PC-3 (cell line): ENCODE measurements at places on chromosomes 1 and 21. TPM values are rescaled to one million over a fixed set of nuclear protein-coding genes. Genes with fewer than 3 reads are reported as not detected.

- H3K4me1 ChIP-seq: no peaks in the 10 kb centered on the region
- no peak for DNase-seq
- H3K27ac ChIP-seq: no peak overlapping the region
Observed at GRCh38 chr1:100462326-100463025, 75.5 kb upstream of the GPR88 start.

DNA sequence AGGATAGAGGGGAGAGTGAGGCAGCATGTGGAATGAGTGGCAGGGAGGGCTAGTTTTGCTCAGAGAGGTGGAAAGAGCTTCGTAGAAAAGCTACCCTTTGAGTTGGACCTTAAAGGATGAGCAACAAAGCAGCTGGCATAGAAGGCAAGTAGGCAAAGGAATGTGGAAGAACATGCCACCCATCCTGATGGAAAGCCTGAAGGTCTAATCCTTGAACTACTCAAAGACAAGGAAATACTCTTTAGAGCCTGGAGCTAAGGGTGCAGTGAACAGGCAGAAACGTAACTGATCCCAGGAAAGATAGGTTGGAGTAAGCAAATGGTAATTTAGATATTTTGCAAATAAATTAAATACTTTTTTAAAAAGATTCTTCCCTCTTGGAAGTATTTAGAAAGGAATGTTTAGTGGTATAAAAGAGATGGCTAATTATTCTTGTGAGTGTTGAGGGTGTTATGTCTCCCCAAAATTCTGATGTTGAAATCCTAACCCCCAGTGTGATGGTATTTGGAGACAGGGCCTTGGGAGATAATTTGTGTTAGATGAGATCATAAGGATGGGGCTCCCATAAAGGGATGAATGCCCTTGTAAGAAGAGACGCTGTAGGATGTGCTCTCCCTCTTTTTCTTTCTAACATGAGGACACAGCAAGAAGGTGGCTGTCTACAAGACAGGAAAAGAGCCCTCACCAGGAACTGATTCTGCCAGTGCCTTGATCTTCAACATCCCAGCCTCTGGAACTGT, 308.1 kb upstream of the RUNX1 start:
- no peak overlapping the region for H3K4me3 ChIP-seq
- DNase-seq: no peak
- H3K4me1 ChIP-seq: no peaks in the 10 kb centered on the region
- H3K36me3 ChIP-seq: no peaks in the 10 kb centered on the region
- H3K27me3 ChIP-seq: no peaks in the 10 kb centered on the region
- no peak overlapping the region for H3K27ac ChIP-seq

- no peak for DNase-seq
- no peaks in the 10 kb centered on the region for H3K27me3 ChIP-seq
- no peak overlapping the region for H3K27ac ChIP-seq
- H3K36me3 ChIP-seq: no peaks in the 10 kb centered on the region
Observed at GRCh38 chr1:184228558-184228957, 158.3 kb upstream of the C1orf21 start.

DNA sequence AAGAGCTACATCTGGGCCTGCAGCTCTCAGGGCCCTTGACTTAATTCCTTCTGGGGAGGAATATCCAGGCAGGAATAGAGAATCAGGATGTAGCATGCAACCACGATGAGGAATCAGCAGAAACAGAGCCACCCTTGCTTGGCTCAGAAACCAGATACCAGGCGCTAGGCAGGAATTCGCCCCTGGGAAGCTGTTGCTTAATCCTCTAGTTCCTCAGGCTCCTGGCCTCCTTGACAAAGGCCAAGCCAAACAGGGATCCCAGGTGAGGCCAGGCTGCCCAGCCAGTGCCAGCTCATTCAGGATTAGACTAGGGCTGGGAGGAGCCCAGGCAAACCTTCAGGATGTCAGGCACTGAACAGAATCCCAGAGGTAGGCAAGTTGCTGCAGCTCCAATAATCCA, 48.2 kb upstream of the IRF2BP2 start:
- H3K27ac ChIP-seq: peak overlapping the region; percentile 95
- H3K4me3 ChIP-seq: no peak overlapping the region
- peaks cover 54% of the 10 kb centered on the region for H3K4me1 ChIP-seq

DNA sequence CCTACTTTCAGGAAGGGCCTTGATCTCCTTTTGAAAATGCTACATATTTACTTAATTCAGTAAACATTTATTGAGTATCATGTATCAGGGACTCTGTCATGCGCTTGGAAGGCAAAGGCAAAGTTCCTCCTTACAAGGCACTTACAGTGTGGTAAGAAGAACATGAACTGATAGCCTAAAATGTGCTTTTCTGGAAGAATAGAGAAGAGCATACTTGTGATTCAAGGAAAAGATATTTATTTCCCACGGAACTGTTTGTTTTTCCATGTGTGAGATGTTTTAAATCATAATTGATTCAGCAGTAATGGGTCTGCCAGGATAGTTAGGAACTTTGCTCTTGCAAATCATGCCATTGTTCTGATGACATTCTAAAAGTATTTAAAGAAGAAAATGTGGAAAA, 110.1 kb upstream of the ZNHIT6 start:
- peak overlapping the region; percentile 6 for H3K4me3 ChIP-seq
- H3K36me3 ChIP-seq: no peaks in the 10 kb centered on the region
- no peaks in the 10 kb centered on the region for H3K27me3 ChIP-seq
- peak overlapping the region; percentile 78 for H3K27ac ChIP-seq
- DNase-seq: peak; percentile 89

- DNase-seq: no peak
- H3K36me3 ChIP-seq: no peaks in the 10 kb centered on the region
- no peaks in the 10 kb centered on the region for H3K4me1 ChIP-seq
Observed at GRCh38 chr1:96918406-96918805, 196.8 kb downstream of the PTBP2 start.

DNA sequence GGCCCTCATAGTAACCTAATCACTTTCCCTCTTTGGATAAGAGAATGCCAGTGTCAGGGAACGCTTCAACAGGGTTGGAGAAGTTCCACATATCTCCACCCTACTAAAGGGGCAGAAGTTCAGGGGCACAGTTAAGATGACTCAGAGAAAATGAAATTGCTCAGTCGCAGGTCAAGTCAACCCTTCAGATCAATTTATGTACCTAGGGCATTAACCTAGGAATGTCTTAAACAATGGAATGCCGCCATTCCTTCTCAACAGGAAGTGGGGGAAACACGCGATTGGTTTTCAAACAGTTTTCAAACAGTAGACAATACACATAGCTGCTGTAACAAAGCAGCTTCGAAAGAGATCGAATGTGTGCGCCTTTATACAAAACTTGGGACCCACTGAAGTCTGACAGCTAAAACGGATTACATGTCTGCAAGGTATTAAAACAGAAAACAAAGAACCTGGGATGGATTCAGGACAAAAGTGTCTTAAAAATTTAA, 897 bp downstream of the SLC25A24 start:
- DNase-seq: peak; percentile 70
- H3K27ac ChIP-seq: peak overlapping the region; percentile 55
- no peaks in the 10 kb centered on the region for H3K27me3 ChIP-seq
- peaks cover 31% of the 10 kb centered on the region for H3K36me3 ChIP-seq

DNA sequence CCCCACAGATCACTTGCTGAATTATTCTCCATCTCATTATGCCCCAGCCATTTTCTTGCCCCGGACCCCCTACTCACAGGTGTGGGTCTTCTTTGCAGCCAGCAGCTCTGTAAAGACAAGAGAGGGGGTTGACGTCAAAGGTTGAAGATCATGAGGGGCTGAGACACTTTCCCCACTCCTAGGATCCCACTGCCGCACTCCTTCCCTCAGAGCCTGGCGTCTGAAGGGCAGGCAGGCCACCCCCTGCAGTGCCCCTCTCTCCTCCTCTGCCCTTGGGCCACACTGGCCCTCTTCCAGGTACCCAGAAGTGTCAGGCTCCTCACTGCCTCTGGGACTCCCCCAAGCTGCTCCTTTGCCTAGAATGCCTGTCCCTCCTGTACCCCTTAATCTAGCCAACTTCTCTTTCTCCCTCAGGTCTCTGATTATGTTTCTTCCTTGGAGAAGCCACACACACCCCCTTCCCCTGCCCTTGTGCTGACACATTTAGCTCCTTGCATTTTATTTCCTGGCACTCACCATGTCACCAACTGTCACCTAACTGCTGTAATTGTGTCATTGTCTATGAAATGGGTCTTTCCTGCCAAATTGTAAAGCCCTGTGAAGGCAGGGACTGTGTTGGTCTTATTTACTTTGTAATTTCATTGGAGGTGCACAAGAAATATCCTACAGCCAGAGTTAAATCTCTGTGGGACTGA, 2.1 kb downstream of the RORC start:
- no peak overlapping the region for H3K27ac ChIP-seq
- no peak overlapping the region; the same call in 1 of the 2 replicates for H3K4me3 ChIP-seq
- peaks cover 8% of the 10 kb centered on the region; the same call in 1 of the 2 replicates for H3K4me1 ChIP-seq
- DNase-seq: no peak
- no peaks in the 10 kb centered on the region for H3K27me3 ChIP-seq

- H3K4me1 ChIP-seq: peaks cover 6% of the 10 kb centered on the region
- H3K4me3 ChIP-seq: no peak overlapping the region
- no peaks in the 10 kb centered on the region for H3K36me3 ChIP-seq
- H3K27me3 ChIP-seq: no peaks in the 10 kb centered on the region
Observed at GRCh38 chr1:172960454-172961208, 90.1 kb downstream of the TNFSF18 start.

DNA sequence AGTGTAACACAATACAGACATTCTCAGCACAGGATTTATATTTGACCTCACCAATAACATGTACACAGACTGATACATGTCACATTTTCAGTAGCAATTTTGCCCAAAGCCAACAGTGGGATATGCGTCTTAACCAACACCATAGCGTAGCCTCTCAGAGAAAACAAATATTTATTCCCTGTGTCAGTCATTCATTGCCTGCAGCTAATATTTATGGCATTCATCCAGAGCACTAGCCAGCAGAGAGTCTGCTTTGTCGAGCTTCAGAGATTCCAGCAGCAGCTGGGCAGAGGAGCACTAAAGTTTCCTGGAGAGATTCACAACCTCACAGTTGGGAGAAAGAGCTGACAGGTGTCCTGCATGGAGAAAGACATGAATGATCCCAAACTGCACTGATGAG, 400.7 kb upstream of the DAB1 start:
- no peak overlapping the region for H3K27ac ChIP-seq
- no peak overlapping the region for H3K4me3 ChIP-seq
- H3K27me3 ChIP-seq: no peaks in the 10 kb centered on the region
- H3K36me3 ChIP-seq: no peaks in the 10 kb centered on the region

DNA sequence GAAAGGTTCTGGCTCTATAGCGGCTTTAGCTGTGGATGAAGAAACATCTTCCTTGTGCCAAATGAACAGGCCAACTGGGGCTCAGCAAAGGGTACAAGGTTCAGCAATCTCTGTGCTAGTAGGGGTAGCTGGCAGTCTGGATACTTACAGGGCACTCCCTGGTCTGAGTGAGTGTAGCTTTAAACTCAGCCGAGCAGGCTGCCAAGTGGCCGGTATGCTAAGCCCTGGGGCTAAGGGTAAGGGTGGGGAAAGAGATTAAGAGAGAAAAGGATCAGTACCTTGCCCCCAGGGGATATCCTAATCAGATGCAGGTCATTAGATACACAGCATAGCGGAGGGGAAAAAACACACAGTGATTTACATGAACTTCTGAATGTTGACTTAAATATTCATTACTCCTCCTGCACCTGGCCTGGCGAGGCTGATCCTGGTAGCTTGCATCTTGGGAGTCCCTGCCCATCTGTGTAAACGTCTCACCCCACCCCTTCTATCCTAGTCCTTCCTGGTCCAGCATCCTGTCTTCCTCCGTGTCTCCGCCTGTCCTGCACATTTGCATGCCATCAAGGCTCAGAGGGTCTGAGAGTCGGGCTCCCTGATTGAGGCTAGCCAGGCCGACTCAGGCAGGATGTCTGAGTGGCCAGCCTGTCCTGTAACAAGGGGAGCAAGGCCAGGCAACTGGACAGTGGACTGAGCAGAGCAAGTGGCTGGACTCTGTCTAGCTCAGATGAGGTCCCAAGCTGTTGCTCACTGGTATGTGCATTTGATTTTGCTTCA, 39.5 kb upstream of the CNTN2 start:
- H3K4me3 ChIP-seq: no peak overlapping the region
- H3K36me3 ChIP-seq: no peaks in the 10 kb centered on the region

DNA sequence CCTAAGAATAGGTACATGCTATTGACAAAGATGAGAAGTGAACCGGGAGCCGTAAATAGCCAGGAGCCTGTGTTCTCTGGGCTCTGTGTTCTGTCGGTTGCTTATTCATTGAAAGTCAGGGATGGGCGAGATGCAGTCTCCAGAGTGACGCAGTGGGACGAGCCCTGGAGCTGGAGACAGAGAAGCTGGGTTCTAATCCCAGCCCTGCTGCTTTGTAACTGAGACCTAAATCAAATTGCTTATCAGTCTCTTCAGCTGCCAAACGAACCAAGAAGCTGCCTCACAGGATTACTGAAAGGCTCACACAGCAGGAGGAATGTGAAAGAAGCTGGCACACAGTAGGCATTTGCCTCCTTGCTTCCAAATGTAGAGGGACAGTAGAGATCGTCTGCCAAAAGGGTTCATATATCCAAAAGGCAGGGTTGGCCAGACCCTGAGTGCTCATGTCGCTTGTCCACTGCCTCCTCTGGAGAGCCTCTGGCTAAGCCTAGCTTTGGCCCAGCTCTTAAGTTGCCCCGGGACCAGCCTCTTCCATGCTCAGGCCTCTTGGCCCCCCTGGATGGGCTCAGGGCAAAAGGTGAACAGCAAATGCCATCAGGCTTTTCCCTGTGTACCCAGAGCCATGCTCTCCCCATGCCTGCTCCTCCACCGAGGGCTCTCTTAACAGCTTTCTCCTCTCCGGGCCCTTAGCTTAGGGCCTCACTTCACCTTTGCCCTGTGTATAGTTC, 134.2 kb upstream of the IPO9 start:
- DNase-seq: no peak
- no peak overlapping the region for H3K27ac ChIP-seq
- H3K4me3 ChIP-seq: no peak overlapping the region
- peaks cover 21% of the 10 kb centered on the region for H3K4me1 ChIP-seq
- H3K36me3 ChIP-seq: no peaks in the 10 kb centered on the region

DNA sequence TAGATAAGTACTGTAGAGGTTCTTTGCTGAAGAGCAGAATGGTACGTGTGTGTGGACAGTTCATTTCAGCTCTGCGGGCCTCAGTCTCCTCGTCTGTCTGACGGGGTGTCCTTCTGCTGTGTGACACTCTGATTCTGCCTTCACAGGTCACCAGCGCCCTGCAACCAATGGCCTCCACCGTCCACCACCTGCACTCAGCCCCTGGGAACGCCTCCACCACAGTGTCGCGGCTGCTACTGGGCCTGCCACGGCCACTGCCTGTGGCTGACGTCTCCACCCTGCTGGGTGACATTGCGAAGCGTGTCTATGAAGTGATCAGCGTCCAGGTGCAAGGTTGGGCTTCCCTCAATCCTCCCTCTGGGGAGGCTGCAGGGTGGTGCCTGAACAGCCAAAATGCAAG, 17.0 kb downstream of the UMODL1 start:
- DNase-seq: no peak
- H3K4me1 ChIP-seq: peaks cover 9% of the 10 kb centered on the region
- H3K36me3 ChIP-seq: no peaks in the 10 kb centered on the region
- no peak overlapping the region for H3K27ac ChIP-seq
- no peak overlapping the region for H3K4me3 ChIP-seq
- no peaks in the 10 kb centered on the region for H3K27me3 ChIP-seq

Gene UBASH3A
- total RNA-seq: 1.0 TPM in 1 of 2 replicates, not detected in the other

Gene OPTC
- not detected in 2 replicates for total RNA-seq

Gene OR2L8
- not detected in 2 replicates for total RNA-seq

Gene NUF2
- 35.6 and 62.1 TPM in 2 replicates for total RNA-seq

Gene GBP2
- 1.6 and 2.1 TPM in 2 replicates for total RNA-seq

Gene CFHR1
- total RNA-seq: not detected in 2 replicates

Gene FRRS1
- total RNA-seq: 14.5 and 16.3 TPM in 2 replicates
